HTR-8/SVneo (cell line): ENCODE measurements at places on chromosomes 7 and 10.

GRCh38 chr10:43160921-43161255 is 22.6 kb downstream of the CSGALNACT2 start:
- no peak for DNase-seq

GRCh38 chr7:36686499-36686898 is 37.8 kb downstream of the AOAH start:
- no peak for DNase-seq

GRCh38 chr7:31327071-31327470 is 13.5 kb downstream of the NEUROD6 start:
- DNase-seq: peak; percentile 3

DNA sequence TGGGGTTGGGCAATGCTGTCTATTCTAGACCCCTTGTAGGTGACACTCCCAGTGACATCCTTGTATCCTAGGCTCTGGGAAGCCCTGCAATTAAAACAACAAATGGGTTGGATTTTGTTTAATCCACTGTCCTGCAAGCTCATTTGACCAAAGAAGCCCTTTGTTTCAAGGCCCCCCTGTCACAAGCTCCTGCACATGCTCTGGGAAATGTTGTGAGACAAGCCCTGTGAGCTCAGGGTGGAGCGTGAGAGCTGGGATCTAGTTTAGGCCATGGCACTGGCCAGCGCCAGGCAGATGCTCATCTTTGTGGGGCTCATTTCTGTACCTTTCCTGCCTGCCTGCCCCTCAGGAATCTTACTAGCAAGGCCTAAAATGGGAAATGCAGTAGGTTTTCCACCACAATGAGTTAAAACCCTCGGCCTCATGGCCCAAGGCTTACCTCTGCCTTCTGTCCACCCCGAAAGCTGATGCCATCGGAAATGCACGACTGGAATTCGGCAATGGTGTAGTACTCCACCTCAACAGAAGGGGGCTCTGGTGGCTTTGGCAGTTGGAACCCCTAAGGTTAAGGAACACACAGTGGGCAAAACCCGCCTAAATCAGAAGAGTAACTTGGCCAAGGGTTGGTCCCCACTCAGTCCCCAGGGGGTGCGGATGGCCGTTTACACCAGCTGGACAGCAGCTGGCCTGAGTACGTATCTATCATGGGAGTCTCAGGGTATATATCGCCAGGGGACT is 112.0 kb downstream of the NEURL1 start:
- peak; percentile 59 for DNase-seq

- DNase-seq: no peak
Measured at GRCh38 chr10:131173484-131174210, 137.9 kb downstream of the TCERG1L start.

DNA sequence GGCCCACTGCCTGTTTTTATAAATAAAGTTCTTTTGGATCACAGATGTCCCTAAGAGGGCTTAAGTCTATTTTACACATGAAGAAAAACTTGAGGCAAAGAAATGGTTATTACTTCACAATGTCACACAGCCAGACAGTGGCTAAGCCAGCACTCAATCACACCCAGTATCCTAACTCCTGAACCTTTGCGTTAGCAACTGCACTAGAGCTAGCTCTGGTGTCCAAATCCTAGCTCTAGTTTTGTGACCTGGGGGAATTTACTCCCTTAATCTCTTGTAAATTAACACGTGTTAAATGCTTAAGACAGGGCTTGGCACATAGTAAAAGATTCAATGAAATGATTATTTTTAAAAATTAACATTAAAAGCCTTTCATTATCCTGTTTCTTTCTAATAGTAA is 49.0 kb upstream of the TPK1 start:
- DNase-seq: no peak

DNA sequence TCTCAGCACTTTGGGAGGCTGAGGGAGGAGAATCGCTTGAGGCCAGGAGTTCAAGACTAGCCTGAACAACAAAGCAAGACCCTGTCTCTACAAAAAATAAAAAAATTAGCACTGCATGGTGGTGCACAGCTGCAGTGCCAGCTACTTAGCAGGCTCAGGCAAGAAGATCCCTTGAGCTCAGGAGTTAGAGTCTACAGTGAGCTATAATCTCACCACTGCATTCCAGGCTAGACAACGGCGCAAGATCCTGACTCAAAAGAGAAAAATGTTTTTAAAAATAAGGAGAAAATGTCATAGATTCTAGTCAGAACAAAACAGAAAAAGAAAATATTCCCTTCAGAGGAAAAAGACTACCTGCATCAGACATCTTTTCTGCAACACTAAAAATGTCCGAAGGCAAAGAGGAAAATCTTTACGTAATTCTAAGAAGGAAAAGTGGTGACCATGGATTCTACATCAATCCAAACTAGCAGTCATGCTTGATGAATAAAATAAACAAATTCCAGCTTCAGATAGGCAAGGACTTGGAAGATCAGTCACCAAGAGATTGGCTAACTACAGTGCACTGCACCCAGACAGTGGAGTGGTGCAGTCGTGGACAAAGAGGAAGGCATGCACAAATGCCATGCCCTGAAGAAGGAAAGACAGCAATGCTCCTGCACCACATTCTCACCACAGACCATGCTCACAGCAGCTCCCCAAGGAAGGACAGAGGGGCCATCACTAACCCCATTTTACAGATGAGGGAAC is 54.3 kb downstream of the ERCC6 start:
- DNase-seq: no peak

GRCh38 chr10:74151879-74152722 is 1.1 kb downstream of the ADK start:
- DNase-seq: no peak

DNA sequence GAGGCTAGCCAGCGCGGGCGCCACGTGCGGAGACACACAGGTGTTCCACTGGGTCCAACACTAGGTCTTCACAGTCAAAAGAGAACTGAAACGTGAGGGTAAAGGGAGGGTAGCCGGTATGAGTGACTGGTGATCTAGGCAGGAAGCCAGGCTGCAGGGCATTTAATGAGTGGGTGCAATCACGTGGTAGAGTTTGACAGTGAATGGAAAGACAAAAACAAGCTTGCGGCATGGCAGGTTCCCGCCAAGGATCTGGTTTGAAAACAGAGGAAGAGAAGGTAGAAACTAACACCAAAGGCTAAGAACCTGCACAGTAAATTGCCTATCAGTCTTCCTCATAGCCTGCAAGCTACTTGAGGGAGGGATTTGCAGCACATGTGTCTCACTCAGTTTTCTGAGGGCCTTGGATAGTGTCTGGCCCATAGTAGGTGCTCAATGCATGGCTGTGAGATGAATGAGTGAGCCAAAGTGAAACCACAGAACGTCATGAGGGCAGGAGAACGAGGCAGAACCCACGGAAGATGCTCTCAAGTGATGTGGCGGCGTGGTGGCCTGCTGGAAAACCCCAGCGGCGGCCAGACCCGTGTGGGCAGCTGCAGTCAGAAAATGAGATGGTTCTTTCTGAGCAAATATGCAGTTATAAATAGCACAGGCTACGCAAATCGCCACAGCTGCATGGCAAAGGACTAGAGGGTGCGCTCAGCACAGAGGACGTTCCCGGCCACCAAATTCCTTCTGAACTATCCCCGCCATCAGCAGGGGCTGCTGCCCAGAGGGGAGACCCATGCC is 183.6 kb upstream of the NFE2L3 start:
- no peak for DNase-seq

DNA sequence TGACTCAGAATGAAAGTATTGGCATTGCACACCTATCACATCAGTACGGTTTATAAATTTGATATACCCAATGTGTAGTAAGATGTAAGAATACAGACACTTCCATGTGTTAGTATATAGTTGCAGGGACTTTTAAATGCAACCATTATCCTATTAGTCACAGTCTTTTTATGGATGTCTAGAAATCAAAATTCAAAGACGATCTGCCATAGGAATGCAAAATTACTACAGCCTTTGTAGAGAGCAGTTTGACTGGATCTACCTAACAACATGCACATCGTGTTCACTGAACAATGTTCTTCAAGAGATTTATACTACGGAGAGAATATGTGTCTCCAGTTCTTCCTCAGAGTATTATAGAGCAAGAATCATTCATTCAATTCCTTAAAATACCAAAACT is 317.3 kb upstream of the HGF start:
- no peak for DNase-seq

GRCh38 chr7:87877366-87878040 is 1.2 kb downstream of the DBF4 start:
- DNase-seq: no peak

GRCh38 chr7:35781767-35782515 is 18.9 kb upstream of the SEPTIN7 start:
- no peak for DNase-seq

DNA sequence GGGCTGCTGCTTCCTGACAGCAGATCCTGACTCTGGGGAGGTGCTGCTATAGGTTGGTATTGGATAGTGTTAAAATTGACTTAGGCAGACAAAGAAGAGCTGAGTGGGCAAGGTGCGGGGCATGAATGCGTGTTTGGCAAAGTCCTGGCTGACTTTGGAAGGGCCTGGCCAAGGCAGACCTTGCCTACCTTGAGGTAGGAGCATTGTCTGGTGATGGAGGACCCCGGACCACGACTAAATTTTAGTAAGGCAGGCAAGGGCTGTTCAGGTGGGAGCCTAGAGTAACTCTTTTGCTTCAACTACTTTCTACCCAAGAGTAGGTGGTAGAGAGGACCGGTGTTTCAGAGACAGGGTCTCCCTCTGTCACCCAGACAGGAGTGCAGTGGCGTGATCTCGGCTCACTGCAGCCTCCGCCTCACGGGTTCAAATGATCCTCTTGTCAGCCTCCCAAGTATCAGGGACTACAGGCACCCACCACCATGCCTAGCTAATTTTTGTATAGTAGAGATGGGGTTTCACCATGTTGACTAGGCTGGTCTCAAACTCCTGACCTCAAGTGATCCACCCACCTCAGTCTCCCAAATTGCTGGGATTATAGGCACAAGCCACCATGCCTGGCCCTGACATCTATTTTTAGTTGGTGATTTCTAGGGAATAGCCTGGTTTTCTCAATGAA is 12.2 kb upstream of the LAT2 start:
- no peak for DNase-seq

DNA sequence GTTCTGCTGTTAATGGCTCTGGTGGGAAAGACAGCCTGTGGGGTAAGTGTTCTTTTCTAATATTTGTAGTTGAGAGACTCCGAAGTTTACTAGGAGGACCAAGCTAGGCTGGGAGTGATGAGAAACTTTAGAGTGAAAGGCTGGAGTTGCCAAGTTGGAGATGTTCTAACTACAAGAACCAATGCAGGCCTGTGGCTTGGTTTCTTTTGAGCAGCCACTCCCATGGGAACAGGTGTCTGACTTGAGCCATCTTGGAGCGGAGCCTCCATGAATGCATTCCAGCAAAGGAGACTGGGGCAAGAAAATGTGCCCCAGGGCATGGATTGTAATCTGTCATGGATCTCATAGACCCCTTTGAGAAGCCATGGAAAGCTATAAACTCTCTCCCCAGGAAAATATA is 296 bp downstream of the HABP2 start:
- no peak for DNase-seq

DNA sequence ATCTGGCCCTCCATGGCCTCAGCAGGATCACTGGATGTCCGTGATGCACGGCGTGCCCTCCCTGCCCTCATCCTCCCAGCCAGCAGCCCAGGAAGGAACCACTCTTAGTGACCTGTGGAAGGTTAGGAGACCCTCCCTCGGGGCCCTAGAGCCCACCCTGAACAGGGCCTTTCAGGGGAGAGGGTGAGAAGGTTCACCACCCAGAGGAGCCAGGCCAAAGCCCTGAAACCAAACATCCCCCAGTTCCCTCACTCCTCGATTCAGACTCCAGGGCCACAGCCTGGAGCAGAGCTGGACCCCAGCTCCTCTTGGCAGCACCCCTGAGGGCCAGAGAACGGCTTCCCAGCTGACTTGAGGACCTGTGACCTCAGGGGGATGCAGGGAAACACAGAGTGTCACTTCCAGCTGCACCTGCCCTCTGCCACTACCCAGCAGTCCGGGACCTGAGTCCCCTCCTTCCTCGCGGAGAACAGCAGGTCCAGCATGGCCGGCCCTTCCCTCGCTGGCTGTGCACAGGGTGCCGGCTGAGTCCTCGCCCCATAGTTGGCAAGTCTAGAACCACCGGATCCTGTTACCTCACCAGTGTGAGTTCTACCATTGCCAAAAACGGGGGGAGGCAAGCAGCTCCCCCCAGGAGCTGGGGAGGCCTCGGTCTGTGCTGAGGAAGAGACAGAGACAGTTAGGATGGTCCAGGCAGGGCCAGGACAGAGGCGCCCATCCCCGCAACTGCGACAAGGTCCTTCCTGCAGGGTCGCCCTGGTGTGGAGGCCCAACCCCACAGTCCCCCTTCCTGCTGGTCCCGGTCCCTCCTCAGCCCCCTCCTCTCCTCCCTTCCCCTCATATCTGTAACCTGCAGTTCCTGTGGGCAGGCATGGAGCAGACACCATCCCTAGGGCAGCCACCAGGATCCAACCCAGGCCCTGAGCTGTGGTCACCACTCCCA is 158.6 kb downstream of the NRF1 start:
- DNase-seq: no peak

DNA sequence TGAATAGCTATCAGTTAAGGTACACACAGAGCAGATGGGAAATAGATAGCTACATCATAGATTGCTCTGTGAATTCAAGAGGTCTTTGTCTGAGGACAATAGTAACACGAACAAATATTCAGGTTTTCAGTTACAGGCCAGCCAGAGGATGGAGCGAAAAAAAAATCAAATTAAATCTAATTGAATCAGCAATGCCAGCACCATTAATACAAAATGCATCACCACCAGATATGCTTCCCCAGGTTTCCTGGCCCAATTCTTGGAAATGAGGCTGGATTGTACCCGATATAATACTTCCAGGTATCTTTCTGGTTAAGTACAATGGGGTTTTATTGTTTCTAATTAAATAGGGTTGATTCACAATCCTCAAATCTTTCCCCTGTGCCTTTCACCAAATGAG is 975.8 kb upstream of the AUTS2 start:
- no peak for DNase-seq

DNA sequence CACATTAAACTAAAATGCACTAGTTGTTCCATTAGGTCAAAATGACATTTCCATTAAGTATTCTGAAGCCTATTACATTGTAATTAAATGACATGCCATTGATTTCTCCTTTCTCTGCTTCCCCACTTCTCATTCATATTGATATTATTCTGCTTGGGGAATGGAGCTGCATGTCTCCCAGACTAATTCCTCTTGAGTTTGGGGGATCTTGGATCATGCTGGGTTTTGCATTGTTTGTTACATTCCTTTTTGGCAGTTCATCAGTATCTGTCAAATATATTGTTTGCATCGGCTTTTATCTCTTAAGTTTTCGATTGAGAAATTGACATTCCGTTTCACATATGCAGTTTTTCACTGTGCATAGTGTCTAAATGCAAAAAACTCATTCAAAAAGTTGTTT is 65.1 kb upstream of the CYP26C1 start:
- no peak for DNase-seq

GRCh38 chr7:841943-842342 is 9.7 kb downstream of the SUN1 start:
- DNase-seq: no peak
